ENCODE measurements at places on chromosomes 7 and 10. TPM values are rescaled to one million over a fixed set of nuclear protein-coding genes. Genes with fewer than 3 reads are reported as not detected.

Gene ZDHHC6
- 7.4 TPM for total RNA-seq

Gene TMEM176A
- total RNA-seq = 5.2 TPM

Gene ZPBP
- total RNA-seq = not detected

- peaks cover 37% of the 10 kb centered on the region for H3K36me3 ChIP-seq
- H3K27ac ChIP-seq = no peak overlapping the region
- DNase-seq = no peak
- no peak overlapping the region for H3K4me3 ChIP-seq
- peaks cover 7% of the 10 kb centered on the region for H3K4me1 ChIP-seq
Measured at GRCh38 chr7:149248777-149249176, 9.3 kb downstream of the ZNF212 start.

DNA sequence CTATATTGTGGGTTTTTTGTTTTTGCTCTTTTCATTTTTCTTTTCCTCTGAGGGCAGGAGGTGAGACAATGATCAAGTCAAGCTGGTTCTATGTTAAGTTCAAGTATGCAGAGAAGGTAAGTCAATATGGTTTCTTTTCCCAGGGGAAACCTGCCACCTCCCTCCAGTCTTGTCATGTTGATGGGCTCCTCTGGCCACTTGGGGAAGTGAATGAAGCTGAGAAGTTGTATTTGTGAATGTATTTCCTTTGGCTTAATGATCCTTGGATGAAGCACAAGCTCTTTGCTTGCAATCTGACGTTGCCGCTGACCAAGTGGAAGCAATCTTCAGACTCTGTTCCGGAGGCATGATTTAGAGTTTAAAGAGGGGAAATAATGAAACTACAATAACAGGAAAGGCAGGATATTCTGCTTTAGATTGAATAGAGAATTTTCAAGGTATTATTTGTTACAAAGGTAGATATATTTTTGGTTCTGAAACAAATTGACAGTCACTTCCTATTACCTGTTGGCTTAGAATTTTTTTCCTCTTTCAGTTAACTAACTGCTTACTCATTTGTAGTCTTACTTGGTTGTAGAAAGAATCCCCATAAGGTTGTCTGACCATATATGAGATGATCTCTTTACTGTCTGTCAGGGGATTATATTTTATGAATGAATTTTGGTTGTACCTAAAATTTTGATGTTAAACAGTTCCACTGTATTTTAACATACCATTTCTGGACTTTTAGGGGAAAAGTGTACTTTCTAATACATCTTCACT, 369.6 kb downstream of the AUTS2 start:
- no peaks in the 10 kb centered on the region for H3K27me3 ChIP-seq
- no peaks in the 10 kb centered on the region for H3K36me3 ChIP-seq
- no peak overlapping the region for H3K27ac ChIP-seq
- no peak for DNase-seq
- H3K4me3 ChIP-seq = no peak overlapping the region

GRCh38 chr7:134943785-134944400, 42.4 kb upstream of the AGBL3 start:
- no peak overlapping the region for H3K4me3 ChIP-seq
- H3K27ac ChIP-seq = no peak overlapping the region
- H3K4me1 ChIP-seq = no peaks in the 10 kb centered on the region
- peaks cover 7% of the 10 kb centered on the region for H3K36me3 ChIP-seq

Gene ALOX5
- 10.8 TPM for total RNA-seq

- H3K27me3 ChIP-seq = no peaks in the 10 kb centered on the region
- no peak overlapping the region for H3K4me3 ChIP-seq
Measured at GRCh38 chr10:71059054-71059818, 153.1 kb upstream of the UNC5B start.

Gene DYDC2
- total RNA-seq = not detected

DNA sequence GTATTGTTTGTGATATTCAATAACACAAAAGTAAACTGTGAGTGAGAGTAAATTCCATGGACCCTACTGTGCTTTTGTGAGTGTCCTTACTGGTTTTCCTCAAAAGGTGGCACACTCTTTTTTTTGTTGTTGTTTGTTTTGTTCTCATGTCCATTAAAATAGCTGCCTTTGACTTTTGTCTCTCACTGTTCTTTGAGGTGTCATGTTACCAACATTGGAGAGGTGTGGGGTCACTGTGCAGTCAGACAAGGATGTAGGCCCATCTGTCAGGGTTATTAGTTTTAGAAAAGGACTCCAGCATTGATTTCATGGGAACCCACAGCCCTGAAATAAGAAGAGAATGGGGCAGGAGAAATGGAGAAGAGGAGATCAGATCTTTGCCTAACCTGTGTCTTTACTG, 383.1 kb downstream of the SORCS3 start:
- no peak overlapping the region for H3K27ac ChIP-seq
- no peaks in the 10 kb centered on the region for H3K4me1 ChIP-seq
- H3K36me3 ChIP-seq = no peaks in the 10 kb centered on the region

DNA sequence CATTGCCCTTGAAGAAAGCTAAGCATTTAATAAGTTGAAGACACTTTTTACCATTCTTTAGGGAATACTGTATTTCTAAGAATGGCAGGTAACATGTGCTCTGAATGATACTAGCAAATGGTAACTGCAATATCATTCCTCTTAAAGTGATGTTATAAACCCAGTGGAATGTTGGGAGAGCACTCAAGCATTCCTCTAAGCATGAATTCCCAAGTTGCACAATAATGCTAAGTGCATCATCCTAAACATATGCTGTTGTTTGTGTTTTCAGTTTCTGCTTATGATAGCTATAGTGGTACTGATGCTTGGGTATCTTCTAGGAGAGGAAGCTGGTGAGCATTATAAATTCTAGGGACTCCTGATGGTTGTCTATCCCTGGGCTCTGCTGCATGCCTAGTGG, 673.9 kb downstream of the PHTF2 start:
- no peaks in the 10 kb centered on the region for H3K27me3 ChIP-seq
- no peaks in the 10 kb centered on the region for H3K36me3 ChIP-seq
- no peak overlapping the region for H3K4me3 ChIP-seq
- H3K4me1 ChIP-seq = no peaks in the 10 kb centered on the region
- DNase-seq = no peak

Gene MEOX2
- total RNA-seq = 4.3 TPM

- H3K27me3 ChIP-seq = no peaks in the 10 kb centered on the region
- no peak for DNase-seq
- H3K4me1 ChIP-seq = no peaks in the 10 kb centered on the region
- no peaks in the 10 kb centered on the region for H3K36me3 ChIP-seq
- H3K4me3 ChIP-seq = no peak overlapping the region
Measured at GRCh38 chr10:80538481-80539185, 931 bp downstream of the SH2D4B start.

GRCh38 chr7:97868788-97869187, 3.4 kb downstream of the ASNS start:
- no peak overlapping the region for H3K27ac ChIP-seq
- no peaks in the 10 kb centered on the region for H3K27me3 ChIP-seq
- no peaks in the 10 kb centered on the region for H3K4me1 ChIP-seq
- DNase-seq = no peak
- H3K36me3 ChIP-seq = no peaks in the 10 kb centered on the region

Data from gastrocnemius medialis (tissue), 4 donors.